DMS79 (cell line): ENCODE measurements at places on chromosomes 2 and 18.
A peak's percentile ranks its signal among the peaks of the same experiment; 100 is the strongest.

DNA sequence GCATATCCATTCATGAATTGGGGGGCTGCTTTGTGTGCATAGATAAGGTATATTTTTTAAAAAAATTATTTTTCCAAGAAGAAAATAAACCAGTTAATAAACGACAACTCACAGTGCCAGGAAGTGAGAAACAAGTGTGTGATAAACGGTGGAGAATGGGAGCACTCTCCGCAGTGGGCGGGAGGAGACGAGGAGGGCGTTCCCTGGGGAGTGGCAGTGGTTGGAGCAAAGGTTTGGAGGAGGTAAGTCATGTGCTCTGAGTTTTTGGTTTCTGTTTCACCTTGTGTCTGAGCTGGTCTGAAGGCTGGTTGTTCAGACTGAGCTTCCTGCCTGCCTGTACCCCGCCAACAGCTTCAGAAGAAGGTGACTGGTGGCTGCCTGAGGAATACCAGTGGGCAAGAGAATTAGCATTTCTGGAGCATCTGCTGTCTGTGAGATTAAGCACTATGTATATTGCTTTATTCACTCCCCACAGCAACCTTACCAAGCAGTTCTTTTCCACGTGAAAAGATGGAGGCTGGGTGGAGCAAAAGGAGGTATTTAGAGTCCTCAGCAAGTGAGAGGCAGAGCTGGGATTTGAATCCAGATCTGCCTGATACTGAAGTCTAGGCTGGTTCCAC is 27.0 kb upstream of the CASP8 start:
- peak; percentile 90 for DNase-seq

- DNase-seq = peak; percentile 39
Observed at GRCh38 chr18:46334868-46335281, 230.7 kb downstream of the HAUS1 start.

DNA sequence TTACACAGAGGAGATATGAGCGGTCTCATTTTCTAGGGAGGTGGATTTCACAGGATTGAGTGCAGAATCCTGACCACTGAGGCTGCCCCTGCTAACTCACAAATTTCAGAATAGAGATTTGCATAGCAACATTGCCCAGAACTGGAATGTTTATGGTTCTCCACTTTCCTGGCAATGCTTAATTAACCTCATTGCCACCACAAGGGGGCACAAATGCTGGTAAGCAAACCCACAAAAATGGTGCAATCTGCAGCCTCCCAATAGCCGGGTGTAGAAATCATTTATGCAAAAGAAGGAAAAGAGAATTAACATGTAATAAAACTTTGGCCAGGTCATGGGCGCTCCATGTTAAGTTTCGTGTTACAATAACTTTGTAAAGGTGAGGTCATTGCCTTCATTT is 112.4 kb downstream of the CYRIA start:
- DNase-seq = no peak

DNA sequence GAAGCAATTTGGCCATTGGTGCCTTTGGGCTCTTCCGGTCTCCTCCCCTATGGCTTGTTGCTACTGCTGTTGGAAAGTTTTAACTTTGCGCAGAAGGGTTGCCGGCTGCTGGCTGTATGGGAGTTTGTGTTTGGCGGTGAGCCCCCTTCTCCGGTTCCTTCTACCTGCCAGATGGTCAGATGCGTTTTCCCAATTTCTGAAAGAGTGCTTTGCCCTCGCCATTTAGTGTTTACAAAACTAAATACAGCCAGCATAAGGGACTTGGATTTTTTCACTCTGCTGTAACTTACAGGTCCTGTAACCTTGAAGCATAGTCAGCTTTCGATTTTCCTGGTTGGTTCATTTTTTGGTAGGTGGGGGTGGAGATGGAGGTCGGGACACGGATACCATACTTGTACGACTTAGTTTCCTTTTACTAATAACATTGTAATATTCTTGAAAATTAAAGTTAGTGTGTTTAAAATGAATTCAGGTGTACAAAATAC is 604 bp downstream of the COQ10B start:
- DNase-seq = no peak

GRCh38 chr2:22110244-22110651 is 986.5 kb downstream of the TDRD15 start:
- no peak for DNase-seq

DNA sequence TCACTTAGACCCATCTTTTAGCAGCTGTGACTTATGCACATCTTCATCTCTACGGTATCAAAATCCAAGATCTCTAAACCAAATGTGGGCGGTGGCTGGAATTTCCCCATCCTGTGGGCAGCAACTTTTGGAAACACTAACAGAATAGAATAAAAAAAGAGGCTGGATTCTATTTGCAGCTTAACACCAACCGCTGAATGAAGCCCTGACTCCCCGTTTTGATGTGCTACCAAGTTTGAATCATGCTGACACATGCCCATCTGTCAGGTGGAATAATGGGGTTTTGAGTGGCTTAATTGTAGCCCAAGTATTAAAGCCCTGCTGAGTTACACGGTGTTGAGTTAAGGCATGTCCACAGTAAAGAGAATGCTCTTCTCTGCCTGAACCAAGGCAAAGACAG is 165.2 kb downstream of the MTCL1 start:
- no peak for DNase-seq

DNA sequence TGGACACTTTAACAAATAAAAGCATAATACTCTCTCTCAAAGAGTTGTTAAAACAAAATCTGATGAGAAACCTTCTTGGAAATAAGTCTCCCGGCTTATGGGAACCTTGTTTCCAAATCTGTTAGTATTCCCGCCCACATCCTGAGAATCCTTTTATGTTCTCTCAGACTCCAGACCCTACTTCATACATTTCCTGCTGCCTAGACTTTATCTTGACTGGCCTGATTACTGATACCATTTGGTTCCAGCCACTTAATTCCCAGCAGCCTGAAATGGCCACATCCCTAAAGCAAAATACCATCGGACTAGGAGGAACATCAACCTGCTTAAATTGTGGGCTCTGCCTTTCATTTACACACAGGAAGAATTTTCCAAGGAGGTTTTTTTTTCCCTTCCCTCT is 79.1 kb upstream of the CYP1B1 start:
- no peak for DNase-seq

DNA sequence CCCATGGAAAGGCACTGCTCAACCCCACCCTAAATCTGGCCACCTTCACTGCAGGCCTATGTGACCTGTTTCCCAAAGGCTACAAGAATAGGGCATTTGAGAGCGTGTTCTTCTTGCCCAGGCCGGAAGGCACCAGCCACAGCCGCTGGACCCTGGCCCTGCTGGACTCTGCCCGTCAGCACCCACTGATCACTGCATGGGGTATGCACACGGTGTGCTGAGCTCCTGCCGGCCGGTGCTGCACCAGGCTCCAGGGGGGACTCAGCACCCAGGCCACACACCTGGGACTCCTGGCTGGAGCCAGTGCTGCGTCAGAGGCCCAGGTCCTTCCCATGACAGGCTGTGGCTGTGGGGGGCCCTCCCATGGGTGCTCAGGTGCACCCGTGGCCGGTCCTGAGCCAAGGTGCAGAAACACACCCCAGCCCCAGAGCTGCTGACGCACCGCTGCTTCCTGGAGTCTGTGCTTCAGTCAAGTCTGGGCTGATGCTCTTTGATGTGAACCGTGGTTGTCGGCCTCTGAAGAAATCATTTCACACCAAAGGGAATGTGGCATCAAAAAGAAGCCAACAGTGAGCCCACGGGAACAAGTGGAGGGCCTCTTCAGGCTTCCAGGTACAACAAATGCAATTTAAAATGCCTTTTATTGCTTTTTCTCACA is 6.5 kb downstream of the KCNG2 start:
- DNase-seq = no peak

DNA sequence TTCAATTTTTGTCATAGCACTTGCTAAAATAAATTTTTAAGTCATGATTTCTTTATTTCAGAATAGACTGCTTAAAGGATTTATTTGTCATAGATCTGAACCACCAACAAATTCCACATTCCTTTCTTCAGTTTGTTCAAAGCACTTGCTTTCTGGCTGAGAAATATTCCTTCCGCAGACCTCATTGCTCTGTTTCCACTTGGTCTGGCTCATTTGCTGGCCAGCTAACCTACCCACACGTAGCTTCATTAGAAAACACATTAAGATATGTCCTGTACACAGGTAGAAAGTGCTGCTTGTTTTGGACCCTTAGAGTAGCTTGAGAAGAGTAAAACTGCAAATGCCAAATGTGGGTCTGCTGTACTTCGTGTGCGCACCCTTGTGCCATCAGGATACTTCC is 166.7 kb upstream of the EPAS1 start:
- no peak for DNase-seq

- peak; percentile 48 for DNase-seq
Observed at GRCh38 chr2:70258532-70258875, 567 bp downstream of the PCYOX1 start.
